ENCODE measurements at places on chromosomes 1 and 21. TPM values are rescaled to one million over a fixed set of nuclear protein-coding genes. Genes with fewer than 3 reads are reported as not detected.

- H3K4me1 ChIP-seq: peaks cover 4% of the 10 kb centered on the region
- no peaks in the 10 kb centered on the region for H3K27me3 ChIP-seq
- no peak for DNase-seq
- H3K36me3 ChIP-seq: no peaks in the 10 kb centered on the region
Observed at GRCh38 chr1:204081164-204081790, 8.4 kb downstream of the SOX13 start.

GRCh38 chr1:109933856-109934711, 23.4 kb downstream of the CSF1 start:
- no peak for DNase-seq
- no peak overlapping the region for H3K4me3 ChIP-seq
- peaks cover 7% of the 10 kb centered on the region for H3K4me1 ChIP-seq
- H3K36me3 ChIP-seq: no peaks in the 10 kb centered on the region

GRCh38 chr1:48023488-48023887, 26.3 kb upstream of the TRABD2B start:
- no peak overlapping the region for H3K4me3 ChIP-seq
- H3K27ac ChIP-seq: no peak overlapping the region
- no peaks in the 10 kb centered on the region for H3K27me3 ChIP-seq

- no peaks in the 10 kb centered on the region for H3K27me3 ChIP-seq
- H3K36me3 ChIP-seq: no peaks in the 10 kb centered on the region
- H3K4me3 ChIP-seq: no peak overlapping the region
- no peak overlapping the region for H3K27ac ChIP-seq
- DNase-seq: no peak
Observed at GRCh38 chr1:115277276-115277675, 60.8 kb downstream of the NGF start.

- H3K4me3 ChIP-seq: no peak overlapping the region
- H3K4me1 ChIP-seq: peaks cover under 1% of the 10 kb centered on the region
- H3K36me3 ChIP-seq: no peaks in the 10 kb centered on the region
Observed at GRCh38 chr1:154186852-154187501, 4.9 kb downstream of the TPM3 start.

- no peaks in the 10 kb centered on the region for H3K4me1 ChIP-seq
- H3K27ac ChIP-seq: no peak overlapping the region
- DNase-seq: no peak
Observed at GRCh38 chr1:26409191-26409807, 1.3 kb upstream of the LIN28A start.

GRCh38 chr21:27275294-27275927, 308.5 kb upstream of the ADAMTS5 start:
- H3K4me1 ChIP-seq: no peaks in the 10 kb centered on the region
- H3K27me3 ChIP-seq: no peaks in the 10 kb centered on the region
- H3K36me3 ChIP-seq: no peaks in the 10 kb centered on the region
- no peak overlapping the region for H3K4me3 ChIP-seq
- no peak for DNase-seq

DNA sequence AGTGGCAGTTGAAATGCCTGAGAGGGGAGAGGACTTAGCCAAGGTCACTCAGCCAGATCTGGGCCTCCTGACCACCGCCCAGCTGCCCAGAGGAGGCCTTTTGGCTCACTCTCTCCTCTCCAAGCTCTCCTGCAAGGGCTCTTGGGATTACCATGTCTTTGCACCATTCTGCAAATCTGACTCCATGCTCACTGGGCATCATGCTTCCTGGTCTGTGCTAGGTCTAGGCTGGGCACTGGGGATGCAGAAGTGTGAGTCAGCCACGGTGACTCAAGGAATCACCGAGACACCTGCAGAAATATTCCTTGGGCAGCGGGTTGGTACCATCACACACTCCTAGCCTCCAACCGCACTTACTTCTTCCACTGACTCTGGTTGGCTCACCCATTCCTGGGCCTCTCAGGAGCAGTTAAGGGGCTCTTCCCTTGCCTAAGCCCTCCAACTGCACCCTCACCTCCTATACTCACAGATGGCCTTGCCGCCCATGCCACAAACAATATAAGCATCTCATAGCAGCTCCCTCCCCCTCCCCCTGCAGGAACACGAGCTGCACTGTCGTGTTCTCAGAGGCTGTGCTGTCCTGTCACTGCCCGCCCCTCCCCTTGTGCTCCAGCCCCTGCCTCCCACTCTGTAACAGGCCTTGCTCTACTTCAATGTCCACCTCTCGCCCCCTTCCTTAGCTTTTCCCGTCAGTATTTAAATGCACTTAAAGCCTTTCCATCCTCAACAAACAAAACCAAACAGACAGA, 34.8 kb downstream of the CDCP2 start:
- H3K36me3 ChIP-seq: no peaks in the 10 kb centered on the region
- no peak overlapping the region for H3K27ac ChIP-seq
- H3K27me3 ChIP-seq: no peaks in the 10 kb centered on the region
- no peaks in the 10 kb centered on the region for H3K4me1 ChIP-seq
- no peak overlapping the region for H3K4me3 ChIP-seq

Gene IARS2
- total RNA-seq: 47.7 TPM

Gene CA6
- not detected for total RNA-seq

Gene KIF17
- 0.80 TPM for total RNA-seq

Gene MAN1C1
- total RNA-seq: 4.4 TPM

Gene ARHGAP29
- total RNA-seq: 4.9 TPM

Gene MAGI3
- total RNA-seq: 89.1 TPM

Gene BTBD19
- total RNA-seq: 7.4 TPM

Gene GRIK3
- 0.57 TPM for total RNA-seq

Gene AJAP1
- 0.09 TPM for total RNA-seq

Gene THEM5
- not detected for total RNA-seq
